ENCODE measurements at places on chromosomes 7 and 10.

GRCh38 chr10:87505366-87506111, 846 bp downstream of the MINPP1 start:
- no peak for DNase-seq

DNA sequence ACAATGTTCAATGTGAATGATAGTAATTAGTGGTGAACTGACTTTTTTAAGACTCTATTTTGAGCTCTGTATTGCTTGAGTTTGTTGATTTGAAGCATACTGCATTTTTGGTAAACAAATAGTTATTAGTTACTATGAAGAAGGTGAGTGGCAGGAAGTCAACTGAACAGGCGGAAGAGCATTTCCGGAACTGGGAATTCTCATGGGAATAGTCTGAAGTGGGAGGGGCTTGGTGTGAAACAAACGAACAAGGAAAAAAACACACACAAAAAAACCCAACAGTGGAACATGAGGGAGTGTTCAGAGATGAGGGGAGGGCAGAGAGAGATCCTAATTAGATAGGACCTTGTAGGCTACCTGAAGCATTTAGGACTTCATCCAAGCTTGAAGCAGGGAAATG, 43.9 kb upstream of the C1QL3 start:
- no peak for DNase-seq

DNA sequence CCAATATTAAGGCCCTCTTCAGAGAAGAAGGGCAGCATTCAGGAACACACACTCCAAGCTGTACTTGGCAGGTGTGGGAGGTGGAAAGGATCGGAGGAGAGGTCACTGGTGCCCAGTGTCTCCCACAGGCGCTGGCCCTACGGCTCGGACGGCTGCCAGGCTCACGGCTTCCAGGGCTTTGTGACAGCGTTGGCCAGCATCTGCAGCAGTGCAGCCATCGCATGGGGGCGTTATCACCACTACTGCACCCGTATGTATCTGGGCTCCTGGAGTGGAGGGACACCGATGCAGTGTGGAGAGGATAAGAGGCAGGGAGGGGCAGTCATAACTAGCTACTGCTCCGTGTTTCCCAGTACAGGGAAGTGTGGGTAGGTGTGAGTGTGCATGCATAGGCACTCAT, 3.9 kb downstream of the RGR start:
- DNase-seq, result no peak

GRCh38 chr10:114544045-114544659, 113.9 kb downstream of the ABLIM1 start:
- DNase-seq, result no peak

- no peak for DNase-seq
Observed at GRCh38 chr7:81499262-81500116, 270.4 kb downstream of the HGF start.

- DNase-seq, result no peak
Observed at GRCh38 chr10:126013489-126014281, 117.3 kb downstream of the FANK1 start.

- no peak for DNase-seq
Observed at GRCh38 chr7:11274074-11274473, 300.4 kb downstream of the PHF14 start.

GRCh38 chr7:94182066-94182465, 177.9 kb upstream of the BET1 start:
- no peak for DNase-seq

GRCh38 chr7:27922907-27923641, 183.1 kb downstream of the TAX1BP1 start:
- DNase-seq, result no peak

DNA sequence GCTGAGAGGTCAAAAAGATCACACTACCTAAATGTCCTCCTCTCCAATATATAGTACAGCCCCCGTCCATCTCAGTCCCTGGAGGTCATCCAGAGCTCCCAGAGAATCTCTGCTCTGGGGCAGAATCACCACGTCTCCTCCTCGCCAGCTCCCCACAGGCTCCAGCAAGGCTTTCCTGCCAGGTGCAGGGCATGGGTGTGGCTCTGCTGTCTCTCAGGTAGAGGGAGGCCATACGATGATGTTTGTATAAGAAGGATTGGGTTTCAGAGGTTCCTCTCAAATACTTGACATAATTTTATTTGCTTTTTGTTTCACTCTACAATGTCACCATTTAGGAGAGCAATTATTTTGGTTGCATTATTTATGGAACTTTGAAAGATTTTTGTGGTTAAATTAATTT, 98.3 kb upstream of the PRSS58 start:
- no peak for DNase-seq

GRCh38 chr10:4623200-4623599, 202.8 kb upstream of the AKR1E2 start:
- no peak for DNase-seq

- DNase-seq, result no peak
Observed at GRCh38 chr10:118729641-118730258, 25.0 kb downstream of the CACUL1 start.

- DNase-seq, result no peak
Observed at GRCh38 chr10:26647602-26648244, 49.8 kb upstream of the PDSS1 start.

DNA sequence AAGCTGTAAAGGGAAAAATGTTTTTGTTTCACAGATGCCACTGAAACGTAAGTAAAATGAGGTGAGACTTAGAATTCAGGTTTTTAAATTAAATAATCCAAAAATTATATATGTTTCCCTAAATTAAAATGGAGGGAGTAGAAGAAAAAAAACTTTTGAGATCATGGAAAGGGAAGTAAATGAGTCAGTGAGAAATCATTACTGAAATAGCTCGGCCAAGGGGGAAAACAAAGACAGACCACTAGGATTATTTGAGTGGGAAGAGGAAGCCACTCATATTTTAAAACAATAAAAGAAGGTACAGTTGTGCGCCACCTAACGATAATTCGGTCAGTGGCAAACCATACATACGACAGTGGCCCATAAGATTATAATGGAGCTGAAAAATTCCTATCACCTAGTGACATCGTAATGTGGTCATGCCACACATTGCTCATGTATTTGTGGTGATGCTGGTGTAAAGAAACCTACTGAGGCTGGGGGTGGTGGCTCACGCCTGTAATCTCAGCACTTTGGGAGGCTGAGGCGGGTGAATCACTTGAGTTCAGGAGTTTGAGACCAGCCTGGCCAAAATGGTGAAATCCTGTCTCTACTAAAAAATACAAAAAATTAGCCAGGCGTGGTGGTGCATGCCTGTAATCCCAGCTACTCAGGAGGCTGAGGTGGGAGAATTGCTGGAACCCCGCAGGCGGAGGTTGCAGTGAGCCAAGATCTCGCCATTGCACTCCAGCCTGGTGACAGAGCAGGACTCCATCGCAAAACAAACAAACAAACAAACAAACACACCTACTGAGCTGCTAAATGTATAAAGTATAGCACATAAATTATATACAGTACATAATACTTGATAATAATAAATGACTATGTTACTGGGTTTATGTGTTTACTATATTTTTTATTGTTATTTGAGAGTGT, 64.7 kb downstream of the MKX start:
- no peak for DNase-seq

DNA sequence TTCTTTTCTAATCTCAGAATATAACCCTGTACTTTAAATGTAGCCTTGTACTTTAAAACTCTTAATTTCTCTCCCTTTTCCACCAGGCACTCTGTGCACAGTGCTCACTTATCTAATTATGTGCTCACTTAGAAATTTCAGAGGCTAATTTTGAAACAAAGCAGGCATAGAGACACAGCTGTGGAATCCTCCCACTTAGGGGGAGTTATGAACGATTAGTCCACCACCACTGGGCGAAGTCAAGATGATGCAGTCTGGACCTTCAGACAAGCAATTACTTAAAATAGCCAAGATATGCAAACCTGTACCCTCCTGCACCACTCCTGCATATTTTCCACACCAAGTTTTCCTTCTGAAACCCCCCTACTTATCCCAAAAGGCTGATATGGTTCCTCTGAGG, 143.0 kb downstream of the STK31 start:
- no peak for DNase-seq

GRCh38 chr7:94425546-94425945, 30.9 kb downstream of the COL1A2 start:
- DNase-seq, result no peak

DNA sequence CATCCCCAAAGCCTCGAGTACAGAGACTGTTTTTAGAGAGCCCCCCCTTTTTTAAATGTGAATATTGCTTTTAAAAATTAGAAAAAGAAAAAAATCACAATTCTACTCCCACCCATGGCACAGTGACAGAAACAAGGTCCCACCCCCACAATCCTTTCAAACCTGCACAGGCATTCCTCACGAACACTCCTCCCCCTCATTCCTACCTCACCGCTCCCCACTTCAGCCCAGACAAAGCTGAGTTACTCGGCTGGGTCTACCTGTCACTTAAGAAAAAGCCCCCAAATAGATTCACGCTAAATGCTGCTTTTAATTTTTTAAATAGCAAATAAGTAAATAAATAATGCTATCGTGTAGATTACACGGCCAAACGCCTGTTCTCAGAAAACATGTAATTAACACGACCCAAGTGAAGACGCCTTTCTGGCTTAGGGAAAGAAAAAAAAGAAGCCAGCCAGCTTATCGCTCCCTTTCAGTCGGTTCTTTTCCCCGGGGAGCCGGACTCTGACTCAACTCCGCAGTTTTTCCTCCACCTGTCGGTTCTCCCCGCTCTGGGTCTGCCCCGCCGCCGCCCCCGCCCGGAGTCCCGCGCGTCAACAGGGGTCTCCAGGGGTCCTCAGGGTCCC, 739 bp downstream of the MPP7 start:
- DNase-seq, result no peak

DNA sequence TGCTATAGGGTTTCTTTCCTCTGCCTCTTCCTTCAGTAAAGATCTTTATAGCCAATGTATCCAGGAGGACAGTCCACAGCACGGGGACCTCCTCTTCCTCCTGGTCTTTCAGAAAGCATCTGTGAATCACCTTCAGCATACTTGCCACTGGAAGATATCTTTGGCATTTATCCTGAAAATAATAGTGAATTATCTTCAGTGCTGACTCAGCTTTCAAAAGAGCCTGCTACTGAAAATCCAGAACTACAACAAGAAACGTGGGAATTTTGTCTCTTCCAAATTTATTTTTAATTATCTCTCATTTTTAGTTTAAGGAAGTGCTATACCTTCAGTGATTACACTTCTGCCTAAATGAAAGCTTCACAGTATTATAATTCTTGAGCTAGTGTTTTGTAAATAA, 7.6 kb upstream of the UNC5B start:
- no peak for DNase-seq

GRCh38 chr7:154869436-154869835, 133.5 kb downstream of the PAXIP1 start:
- no peak for DNase-seq

- DNase-seq, result no peak
Observed at GRCh38 chr7:79653136-79653631, 199.7 kb upstream of the MAGI2 start.

DNA sequence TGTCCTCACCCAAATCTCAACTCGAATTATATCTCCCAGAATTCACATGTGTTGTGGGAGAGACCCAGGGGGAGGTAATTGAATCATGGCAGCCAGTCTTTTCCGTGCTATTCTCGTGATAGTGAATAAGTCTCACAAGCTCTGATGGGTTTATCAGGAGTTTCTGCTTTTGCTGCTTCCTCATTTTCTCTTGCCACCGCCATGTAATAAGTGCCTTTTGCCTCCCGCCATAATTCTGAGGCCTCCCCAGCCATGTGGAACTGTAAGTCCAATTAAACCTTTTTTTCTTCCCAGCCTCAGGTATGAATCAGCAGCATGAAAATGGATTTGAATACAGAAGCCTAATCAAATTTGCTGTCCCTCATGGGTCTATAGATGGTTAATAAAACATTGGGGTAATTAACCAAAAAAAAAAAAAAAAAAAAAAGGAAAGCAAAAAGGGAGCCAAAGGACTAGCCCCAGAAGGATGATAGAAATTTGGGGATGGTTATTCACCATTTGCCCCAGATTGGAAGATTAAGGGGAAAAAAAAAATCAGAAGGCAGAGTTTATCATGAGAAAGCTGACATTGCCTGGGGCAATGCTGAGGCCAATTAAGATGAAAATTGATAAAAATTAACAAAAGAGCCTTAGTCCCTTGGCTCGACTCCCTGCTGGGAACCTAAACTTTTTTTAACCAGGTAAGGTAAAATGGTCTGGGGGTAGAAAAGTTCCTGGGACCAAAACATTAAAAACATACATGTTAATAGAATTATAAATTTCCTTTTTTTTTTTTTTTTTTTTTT, 27.6 kb downstream of the AVL9 start:
- no peak for DNase-seq

DNA sequence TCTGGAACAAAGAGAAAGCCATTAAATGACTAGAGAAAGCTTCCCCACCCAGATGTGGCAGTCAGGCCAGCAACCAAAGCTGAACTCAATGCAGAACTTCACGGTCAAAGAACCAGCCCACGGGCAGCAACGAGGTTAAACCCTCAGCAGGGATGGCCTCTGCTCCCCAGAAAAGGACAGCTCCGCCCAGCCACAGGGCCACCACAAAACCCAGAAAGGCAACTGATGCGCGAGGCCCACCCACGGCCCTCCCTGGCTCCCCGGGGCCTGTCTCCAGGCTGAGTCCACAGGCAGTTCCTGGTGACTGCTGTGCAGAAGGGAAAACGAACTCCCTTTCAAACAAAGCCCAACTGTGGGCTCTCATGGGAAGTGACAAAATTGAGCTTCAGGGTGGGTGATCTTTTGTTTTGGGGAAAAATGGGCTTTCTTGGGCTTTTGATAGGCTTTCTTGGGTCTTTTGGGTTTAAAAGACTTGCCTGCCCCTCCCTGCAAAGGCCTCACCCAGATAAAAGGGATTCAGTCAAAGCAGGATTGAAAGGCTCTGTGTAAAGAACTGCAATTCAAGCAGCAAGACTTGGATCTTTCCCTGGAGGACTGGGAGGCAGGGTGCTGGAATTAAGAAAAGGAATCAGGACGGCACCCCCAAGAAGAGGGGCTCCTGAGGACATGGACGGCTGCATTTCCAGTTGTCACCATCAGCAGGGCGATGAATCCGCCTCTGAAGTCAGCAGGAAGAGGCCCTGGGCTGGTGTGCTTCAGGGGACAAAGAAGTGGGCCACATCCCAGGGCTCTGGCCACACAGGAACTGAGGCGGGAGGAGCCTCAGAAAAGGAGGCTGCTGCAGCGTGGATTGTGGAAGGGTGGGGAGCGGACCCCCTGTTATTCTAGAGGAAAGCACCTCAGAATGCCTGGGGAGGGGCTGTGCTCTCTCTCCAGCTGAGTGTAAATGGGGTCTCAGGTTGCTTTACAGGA, 209.9 kb downstream of the USP6NL start:
- DNase-seq, result no peak

DNA sequence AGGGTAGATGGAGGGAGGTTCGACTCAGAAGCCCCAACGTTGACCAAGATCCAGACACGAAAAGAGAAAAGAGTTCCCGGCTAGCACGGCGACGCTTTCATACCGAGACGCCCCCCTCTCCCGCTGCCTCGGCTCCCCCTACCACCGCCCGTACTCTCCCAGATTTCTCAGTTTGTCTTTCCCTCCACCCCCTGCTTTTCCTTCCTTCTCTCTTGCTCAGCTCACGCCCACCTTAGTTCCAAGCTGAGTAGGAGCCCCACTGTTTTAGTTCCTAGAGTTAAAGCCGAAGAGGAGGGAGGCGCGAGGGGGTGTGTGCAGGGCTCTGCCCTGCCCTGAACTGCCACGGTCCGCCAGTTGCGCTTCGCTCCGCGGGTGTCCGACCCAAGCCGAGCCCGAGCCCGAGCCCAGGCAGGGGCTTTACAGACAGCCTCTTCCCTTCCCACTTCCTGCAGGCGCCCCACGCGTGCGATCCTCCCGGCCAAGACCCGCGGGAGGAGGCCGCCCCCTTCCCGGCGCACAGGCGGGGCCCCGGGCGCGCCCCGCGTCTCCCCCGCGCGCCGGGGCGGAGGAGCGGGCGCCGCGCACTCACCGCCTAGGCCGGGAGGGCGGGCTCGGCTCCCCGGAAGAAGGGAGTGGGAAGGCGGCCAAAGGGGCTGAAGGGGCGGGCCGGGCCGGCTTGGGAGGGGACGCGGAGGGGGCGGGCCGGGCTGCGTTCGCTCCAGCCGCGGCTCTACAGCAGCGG, at the start of gene EPHB6:
Gene EPHB6, plus strand, starts transcription at position 705 of the 742 bp plus-strand sequence. CDS start 8,152 bp downstream, outside the sequence.
- DNase-seq, result peak; percentile 28

Measured in cortex of kidney (tissue), 1 donor.